ENCODE measurements at places on chromosomes 7 and 10.

DNA sequence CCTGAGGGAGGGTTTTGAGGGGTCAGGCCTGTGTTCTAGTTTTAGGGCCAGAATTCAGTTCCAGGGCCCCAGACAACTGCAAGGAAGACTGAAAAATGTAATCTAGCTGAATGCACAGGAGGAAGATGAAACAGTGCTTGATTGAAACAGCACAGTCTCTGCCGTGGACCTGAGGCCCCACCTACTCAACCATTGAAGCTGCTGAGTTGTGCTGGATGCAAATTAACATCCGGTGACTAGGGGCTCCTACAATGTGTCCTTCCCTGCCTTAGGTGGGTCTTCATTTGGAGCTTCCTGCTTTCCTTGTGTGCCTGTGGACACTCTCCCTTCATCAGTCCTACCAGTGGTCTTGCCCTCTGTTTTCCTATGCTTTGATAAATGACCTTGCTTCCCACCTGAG is 5.7 kb downstream of the GLRX3 start:
- DNase-seq: no peak

GRCh38 chr7:131072505-131073091 is 255.1 kb upstream of the MKLN1 start:
- no peak for DNase-seq

DNA sequence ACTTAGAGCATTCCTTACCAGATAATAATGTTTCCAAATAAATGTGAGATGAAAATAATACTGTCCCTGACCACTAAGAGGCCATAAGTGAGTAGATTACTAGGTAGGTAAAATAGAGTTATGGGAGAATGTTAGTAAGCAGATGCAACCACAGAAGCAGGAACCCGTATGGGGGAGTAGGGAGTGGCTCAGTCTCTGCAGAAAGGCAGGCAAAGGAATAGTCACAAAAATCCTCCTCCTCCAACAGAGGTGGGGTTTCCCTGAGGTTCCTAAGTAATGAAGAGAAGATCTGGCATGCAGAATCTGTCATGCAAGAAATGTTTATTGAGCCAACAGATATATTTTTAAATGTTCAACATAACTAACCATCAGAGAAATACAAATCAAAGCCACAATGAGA is 9.0 kb upstream of the YAE1 start:
- DNase-seq: no peak

DNA sequence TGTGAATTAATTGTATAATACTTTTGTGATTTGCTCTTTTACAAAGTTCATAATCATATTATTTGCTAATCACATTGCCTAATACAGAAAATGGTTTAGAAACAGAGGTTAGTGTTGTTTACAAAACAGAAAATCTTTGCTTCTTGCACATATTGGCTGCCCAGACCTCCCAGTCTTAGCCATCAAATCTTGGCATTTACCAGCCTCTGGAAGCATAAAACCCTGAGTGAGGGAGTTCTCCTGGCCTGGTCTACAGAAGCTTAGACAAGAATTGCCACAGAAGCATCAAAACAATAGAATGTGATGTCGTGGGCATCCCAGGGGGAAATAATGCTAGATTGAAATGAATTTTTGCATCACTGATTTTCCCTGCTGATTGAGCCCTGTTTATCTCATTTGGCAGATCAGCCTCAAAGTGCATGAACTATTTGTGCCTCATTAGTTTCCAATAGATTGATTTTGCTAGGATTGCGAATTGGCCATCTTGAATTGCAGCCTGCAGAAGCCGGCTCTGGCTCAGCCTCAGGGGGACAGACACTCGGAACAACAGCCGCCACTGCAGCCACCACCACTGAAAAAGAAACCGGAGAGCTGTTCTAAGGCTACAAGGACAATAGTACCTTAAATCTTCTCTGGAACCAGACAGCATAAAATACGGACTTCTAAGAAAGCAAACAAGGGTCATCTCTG is 11.1 kb upstream of the SORBS1 start:
- DNase-seq: no peak

GRCh38 chr7:106015381-106016218 is 52.5 kb downstream of the CDHR3 start:
- no peak for DNase-seq

GRCh38 chr10:8352171-8353075 is 297.9 kb downstream of the GATA3 start:
- DNase-seq: no peak

GRCh38 chr7:94547126-94547525 is 37.5 kb downstream of the CASD1 start:
- no peak for DNase-seq

GRCh38 chr7:103113164-103113563 is 35.7 kb downstream of the NAPEPLD start:
- DNase-seq: no peak

DNA sequence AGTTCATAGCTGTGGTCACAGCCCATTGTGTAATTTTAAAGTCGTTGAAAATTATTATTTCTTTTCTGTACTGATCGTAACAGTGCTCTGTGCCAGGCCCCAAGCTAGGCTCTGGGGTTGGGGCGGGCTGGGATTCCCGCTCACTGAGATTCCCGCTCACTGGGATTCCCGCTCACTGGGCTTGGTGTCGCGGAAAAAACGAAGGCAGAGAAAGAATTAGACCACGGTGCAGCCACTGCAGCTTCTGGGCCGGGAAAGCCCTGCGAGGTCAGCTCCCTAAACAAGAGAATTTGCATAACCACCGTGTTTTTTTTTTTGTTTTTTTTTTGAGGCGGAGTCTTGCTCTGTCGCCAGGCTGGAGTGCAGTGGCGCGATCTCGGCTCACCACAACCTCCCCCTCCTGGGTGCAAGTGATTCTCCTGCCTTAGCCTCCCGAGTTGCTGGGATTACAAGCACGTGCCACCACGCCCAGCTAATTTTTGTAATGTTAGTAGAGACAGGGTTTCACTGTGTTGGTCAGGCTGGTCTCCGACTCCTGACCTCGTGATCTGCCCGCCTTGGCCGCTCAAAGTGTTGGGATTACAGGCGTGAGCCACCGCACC is 31.2 kb downstream of the FOXK1 start:
- DNase-seq: no peak

DNA sequence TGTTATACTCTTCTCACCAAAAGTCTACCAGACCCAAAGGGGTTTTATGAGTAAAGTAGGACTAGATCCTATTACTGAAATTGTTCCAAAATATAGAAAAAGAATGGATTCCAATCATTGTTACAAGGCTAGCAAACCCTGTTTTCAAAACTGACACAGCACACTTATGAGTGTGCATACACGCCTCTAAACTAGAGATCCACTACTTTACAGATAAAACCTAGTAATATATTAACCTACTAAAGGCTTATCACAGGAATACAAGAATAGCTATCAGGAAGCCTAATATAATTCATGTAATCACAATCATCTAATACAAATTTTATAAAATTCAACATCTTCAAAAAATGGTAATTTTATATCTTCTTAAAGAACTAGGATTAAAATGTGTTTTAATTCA is 52.2 kb downstream of the ERCC6 start:
- no peak for DNase-seq

DNA sequence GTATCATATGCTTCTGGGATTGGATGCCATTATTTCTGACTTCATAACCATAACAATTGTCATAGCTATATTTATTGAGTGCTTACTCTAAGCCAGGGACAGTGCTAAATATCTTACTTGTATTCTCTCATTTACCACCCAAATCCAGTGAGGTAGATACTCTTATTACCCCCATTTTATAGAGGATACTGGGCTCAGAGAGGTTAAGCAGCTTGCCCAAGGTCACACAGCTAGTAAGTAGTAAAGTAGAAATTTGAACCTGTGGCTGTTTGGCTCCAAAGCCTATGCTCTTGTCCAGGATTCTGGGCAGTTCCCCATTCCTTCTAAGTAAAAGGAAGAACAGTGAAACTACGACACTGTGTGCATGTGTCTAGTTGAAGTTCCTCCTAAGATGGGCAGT is 56.5 kb downstream of the COL13A1 start:
- no peak for DNase-seq

DNA sequence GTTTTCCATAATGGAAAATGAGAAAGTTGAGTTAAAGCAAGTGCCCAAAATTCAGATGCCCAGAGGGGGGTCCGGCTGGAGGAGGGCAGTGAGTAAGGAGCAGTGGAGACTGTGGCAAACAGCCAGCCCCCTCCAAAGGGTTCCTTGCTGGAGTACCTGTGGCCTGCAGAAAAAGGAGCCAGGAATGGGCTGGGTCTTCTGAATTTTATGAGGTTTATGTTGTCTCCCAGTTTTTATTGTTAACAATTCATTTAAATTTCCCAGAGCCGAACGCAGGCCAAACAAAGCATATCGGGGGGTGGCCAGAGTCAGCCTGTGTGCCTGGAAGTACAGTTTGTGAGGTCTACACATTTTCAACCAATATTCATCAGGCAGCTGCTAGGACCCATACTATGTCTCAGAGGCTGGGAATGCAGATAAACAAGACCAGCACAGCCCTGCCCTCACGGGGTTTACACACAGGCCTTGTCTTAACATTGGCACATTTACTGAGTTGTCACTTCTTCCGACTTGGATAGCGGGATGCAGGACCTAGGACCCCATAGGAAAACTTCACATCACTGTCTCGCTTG is 12.9 kb upstream of the CSGALNACT2 start:
- DNase-seq: no peak

DNA sequence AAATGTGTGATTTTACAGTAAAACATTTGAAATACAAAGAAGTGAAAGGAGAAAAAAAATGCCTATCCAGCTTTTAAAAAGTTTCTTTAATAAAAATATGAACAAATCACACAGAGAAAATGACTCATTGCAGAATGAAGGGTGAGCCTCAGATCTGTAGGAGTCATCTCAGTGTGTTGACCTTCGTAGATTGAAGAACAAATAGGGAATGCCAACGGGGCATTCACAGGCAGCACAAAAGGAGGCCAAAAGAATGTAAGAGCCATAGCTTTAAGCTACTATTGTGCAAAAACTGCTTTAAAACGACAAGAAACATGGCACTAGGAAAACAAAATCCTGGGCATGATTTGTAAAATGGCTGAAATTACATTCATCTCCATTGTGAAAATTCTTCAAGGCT is 782.7 kb upstream of the CELF2 start:
- no peak for DNase-seq

DNA sequence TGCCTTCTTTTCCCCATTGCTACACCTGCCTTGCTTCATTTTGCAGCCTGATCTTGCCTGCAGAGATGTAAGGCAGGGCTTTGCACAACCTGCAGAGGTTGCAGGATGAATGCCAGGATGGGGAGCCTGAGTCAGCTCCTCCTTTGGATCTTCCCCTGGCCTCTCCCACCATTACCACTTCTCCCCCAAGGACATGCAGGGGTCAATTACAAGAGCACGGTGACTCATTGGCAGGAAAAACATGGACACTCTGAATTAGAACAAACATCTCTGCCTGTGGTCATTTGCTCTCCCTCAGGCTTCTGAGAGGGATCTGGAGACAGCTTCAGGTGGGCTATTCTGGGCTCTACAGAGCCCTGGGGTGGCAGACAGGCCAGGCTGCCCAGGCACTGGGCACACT is 89.2 kb downstream of the HERPUD2 start:
- no peak for DNase-seq

GRCh38 chr7:121505540-121506182 is 109.6 kb upstream of the FAM3C start:
- no peak for DNase-seq

- DNase-seq: no peak
Measured at GRCh38 chr10:124087672-124088634, 5.4 kb downstream of the CHST15 start.
